Erythroblast (primary cell): ENCODE measurements at places on chromosomes 16 and 17.
A peak's percentile ranks its signal among the peaks of the same experiment; 100 is the strongest.

DNA sequence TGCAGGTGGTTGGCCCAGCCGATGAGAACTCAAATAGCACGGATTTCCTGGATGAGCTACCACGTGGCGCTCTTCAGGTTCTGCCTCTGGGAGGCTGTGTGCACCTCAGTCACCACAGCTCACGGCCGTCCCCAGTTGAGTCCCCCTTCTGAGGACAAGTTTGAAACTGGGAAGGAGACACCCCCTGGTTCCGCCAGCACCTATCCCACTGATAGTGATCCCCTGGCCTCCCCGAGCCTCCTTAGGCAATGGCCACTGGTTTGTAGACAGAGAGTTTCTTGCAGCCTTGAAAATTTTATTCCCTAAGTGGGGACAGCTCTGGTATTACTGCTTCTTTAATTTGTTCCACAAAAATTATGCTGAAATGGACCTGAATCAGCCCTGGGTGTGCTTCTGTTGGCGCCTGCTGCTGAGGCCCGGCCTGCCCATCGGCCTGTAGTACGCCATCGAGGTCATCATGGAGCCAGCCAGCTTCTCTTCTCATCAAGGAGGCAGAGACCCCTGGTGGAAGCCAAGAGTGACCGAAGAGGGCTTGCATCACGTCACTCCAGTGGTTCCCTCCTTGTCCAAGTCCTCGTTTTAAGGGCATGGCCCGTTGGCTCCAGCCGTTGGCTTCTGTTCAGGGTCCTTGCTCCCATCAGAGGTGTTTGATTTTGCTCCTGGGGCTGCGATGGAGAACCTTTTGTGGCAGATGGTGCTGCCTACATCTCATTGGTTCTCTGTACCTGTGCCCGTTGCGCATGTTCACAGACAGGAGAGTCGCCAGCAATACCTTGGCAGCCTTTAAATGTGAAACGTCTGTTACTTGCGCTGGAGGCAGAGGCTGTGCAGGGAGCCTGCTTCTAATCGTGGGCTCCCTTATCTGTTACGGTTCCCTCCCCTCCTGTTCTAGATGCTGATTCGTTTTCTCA is 9.3 kb downstream of the SMCR8 start:
- DNase-seq, result no peak

GRCh38 chr17:72338847-72339790 is 218.3 kb downstream of the SOX9 start:
- DNase-seq, result no peak

DNA sequence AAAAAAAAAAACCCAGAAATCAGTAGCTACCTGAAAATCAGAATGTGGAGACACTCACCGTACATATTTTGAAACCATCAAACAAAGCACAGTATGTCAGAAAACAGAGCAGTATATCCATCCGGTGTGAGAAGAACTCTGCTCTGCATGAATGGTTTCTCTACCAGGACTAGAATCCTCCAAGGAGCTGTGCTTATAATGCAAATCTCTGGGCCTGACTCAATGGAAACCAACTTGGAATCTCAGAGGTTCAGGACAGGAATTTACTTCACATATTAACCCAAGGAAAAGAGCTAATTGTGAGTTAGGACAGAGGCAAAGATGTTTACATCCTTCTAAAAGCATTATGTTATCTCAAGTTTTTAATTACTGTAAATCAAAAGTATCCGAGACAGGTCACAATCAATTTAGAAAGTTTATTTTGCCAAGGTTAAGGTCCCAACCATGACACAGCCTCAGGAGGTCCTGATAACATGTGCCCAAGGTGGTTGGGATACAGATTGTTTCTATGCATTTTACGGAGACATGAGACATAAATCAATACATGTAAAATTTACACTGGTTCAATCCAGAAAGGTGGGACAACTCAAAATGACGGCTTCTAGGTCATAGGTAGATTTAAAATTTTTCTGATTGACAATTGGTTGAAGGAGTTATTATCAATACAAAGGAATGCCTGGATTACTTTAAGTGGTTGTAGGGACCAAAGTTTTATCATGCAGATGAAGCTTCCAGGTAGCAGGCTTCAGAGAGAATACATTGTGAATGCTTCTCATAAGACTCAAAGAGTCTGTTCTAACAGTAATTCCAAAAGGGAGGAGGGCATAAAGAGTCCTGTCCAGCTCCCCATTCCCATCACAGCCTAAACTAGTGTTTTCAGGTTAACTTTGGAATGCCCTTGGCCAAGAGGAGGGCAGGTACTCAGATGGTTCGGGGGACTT is 164.1 kb downstream of the CDH8 start:
- DNase-seq, result no peak

- peak; percentile 78 for DNase-seq
Measured at GRCh38 chr17:46194393-46195216, 1.4 kb upstream of the KANSL1 start.

DNA sequence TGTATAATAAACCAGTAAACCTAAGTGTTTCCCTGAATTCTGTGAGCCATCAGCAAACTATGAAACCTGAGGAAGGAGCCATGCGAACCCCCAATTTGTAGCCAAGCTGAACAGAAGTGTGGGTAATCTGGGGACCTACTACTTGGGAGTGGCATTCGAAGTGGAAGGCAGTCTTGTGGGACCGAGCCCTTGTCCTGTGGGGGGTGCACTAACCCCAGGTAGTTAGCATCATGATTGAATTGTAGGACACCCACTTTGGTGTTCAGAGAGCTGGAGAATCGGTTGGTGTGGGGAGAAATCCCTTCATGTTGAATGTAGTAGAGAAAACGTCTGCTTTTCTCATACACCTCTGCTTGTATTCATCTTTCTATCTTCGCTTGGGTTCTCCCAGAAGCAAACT is 79.7 kb upstream of the CPHXL start:
- no peak for DNase-seq

- DNase-seq, result no peak
Measured at GRCh38 chr17:42809250-42809649, 10.6 kb downstream of the CNTD1 start.

DNA sequence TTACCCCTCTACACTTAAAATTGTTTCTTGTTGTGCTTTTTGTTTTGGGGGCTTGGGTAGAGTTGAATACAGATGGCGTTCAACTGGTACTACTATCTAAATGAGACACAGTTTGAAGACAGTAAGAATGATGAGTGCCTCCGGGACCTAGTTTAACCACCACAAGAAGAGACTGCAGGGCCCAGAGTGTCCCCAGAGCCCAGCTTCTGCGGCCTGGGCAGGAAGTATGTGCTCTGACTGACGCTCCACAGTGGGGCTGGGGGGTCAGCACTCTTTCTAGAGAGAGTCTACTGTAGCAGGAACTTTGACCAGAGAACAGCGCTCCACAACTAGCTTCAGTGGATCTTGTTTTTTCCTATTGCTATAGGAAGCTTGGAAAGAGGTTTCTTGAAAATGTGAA is 174.0 kb downstream of the VPS53 start:
- DNase-seq, result no peak

DNA sequence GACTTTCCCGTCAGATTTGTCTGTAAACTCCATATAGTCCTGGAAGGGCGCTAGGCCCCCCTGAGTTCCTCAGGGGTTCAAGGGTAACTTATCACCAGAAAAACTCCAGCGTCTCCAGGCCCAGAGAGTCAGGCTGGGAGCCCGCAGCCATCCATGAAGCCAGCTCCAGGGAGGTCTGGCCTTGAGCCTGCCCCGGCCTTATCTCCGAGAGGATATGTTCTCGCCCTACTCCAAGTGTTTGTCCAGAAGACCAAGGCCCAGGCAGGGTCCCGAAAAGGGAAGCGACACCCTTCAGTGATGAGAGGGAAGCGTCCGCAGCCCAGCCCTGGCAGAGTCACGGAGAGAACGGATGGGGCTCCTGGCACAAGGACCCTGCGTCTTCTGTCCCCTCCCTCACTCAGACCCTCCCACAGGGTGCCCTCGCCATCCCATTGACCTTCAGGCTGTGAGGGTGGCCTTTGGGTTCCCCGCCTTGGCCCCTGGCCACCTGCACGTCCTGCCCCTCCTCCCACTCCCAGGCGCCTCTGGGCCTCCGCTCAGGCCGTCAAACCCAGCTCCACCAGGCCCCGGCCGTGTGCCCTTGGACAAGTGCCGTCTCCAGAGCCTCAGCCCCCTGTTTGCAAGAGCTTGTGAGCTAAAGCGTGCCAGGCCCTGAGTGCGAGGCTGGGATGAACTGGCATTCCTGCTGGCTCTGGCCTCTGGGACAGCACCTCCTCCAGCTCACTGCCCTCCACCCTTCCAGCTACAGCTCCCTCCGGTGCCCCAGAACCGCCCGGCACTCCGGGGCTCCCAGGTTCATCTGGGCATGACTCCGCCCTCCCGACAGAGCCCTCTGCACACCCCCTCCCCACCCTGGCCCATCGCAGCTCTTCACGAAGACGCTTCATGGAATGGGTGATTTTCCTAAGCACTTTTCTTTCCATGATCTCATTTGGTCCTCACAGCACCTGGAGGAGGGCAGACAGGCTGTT is 83.4 kb downstream of the ZDHHC7 start:
- DNase-seq, result no peak
